ENCODE measurements at places on chromosomes 5 and 9.

- DNase-seq, result no peak
These were observed 17.4 kb downstream of the ZBTB43 start for GRCh38 chr9:126822278-126822677.

DNA sequence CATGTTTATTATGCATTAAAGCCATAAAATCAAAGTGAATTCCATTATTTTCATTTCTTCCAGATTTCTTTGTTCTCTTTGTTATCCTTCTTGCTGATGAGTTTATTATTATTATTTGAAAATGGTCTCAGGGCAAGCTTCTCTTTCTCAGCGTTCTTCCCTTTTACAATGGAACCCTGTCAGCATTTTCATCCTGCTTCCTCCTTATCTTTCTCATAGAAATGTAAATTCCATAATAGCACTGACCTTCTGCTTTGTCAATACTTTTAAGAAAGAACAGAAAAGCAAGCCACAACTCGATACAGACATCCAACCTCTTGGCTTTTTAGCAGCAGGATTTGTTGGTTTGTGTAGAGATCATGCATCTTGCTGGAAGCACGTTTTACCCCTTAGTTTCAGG, 114.0 kb upstream of the BASP1 start:
- no peak for DNase-seq

- DNase-seq, result no peak
These were observed 141.8 kb downstream of the YIPF5 start for GRCh38 chr5:144028636-144029035.

GRCh38 chr9:84386753-84387152, 46.2 kb upstream of the SLC28A3 start:
- DNase-seq, result no peak

DNA sequence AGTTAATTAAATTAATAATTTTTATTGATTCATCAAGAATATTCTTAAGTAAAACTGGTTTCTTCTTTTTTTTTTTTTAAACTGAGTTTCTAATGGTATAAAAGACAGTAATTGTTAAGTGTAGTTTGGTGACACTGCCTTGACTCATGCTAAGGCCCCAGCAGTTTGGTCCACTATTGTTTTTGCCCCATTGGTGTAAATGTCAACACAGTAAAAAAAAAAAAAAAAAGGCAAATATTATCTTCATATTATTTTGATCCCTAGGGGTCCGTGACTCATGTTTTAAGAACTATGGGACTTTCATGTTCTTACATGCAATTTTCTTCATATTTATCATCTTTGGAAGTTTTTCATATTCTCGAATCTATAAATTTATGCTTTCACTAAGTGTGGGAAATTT, 29.2 kb upstream of the JAK2 start:
- no peak for DNase-seq

- no peak for DNase-seq
These were observed 155.5 kb downstream of the RAB3C start for GRCh38 chr5:58738336-58738735.
